Activated CD4-positive, alpha-beta memory T cell treated with anti-CD3 and anti-CD28 coated beads, Interleukin-2, amount 10 ng/mL, durations not matched to agents 7 days and 5 days (primary cell): ENCODE measurements at places on chromosomes 2 and 18. TPM values are rescaled to one million over a fixed set of nuclear protein-coding genes. Genes with fewer than 3 reads are reported as not detected.

DNA sequence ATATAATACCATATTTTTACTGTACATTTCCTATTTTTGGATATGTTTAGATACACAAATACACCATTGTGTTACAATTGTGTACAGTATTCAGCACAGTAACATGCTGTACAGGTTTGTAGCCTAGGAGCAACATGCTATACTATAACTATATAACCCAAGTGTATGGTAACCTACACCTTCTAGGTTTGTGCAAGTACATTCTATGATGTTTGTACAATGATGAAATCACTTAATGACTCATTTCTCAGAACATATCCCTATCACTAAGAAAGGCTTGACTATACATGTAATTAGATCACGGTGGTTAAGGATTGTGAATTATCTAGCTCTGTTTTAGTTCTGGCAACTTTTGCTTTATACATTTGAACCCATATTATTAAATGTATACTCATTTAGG, 31.3 kb downstream of the NPHP1 start:
- peaks cover 2% of the 10 kb centered on the region for H3K4me1 ChIP-seq
- no peak overlapping the region for H3K27ac ChIP-seq
- no peaks in the 10 kb centered on the region for H3K36me3 ChIP-seq

The LAPTM4A gene
- 36.7 TPM for total RNA-seq

- peaks cover 29% of the 10 kb centered on the region for H3K4me1 ChIP-seq
- H3K36me3 ChIP-seq: peaks cover 17% of the 10 kb centered on the region
- DNase-seq: no peak
- peaks cover 7% of the 10 kb centered on the region for H3K27me3 ChIP-seq
- peak overlapping the region; percentile 92 for H3K27ac ChIP-seq
Measured at GRCh38 chr2:127527001-127527804, 914 bp upstream of the IWS1 start.

DNA sequence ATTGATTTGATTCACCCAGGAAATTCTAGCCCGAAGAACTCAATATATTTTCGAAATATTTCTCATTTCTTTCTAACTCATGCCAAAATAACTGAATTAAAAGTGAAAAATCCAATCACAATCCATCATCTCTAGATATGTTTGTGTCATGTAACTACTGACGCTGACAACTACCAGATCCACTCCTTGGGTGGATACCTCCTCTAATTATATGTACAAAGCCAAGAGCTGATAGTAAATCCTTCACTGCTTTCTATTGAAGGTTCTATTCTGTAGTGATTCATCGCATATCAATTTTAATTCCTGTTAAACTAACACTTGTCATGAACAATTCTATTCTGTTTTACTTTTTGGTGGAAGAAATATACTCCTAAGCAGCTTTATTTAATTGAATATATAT, 1056.6 kb upstream of the NXPH2 start:
- H3K27me3 ChIP-seq: no peaks in the 10 kb centered on the region
- H3K36me3 ChIP-seq: no peaks in the 10 kb centered on the region
- H3K27ac ChIP-seq: no peak overlapping the region
- H3K4me1 ChIP-seq: no peaks in the 10 kb centered on the region

DNA sequence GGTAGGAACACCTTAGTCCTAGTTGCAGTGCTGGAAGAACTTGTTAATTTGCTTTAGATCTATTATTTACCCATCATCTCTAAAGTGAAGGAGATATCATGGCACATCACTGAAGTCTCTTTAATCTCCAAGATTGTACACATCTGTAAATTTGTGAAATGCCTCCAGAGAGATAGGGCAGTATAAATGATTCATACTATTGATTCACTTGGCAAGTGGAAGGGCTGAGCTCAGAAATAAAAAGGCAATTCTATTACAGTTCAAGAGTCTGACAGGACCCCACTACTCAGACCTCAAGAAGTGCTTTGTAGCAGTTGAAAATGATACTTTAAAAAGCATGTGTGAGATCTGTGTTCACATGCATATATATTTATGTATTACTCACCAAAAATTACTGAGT, 489.3 kb downstream of the DCC start:
- no peaks in the 10 kb centered on the region for H3K36me3 ChIP-seq
- H3K27ac ChIP-seq: no peak overlapping the region
- DNase-seq: no peak
- no peak overlapping the region for H3K4me3 ChIP-seq
- H3K4me1 ChIP-seq: no peaks in the 10 kb centered on the region

GRCh38 chr18:74532511-74533025, 1.7 kb upstream of the CNDP1 start:
- no peaks in the 10 kb centered on the region for H3K36me3 ChIP-seq
- H3K4me1 ChIP-seq: no peaks in the 10 kb centered on the region
- DNase-seq: no peak
- H3K4me3 ChIP-seq: no peak overlapping the region
- H3K27me3 ChIP-seq: peaks cover 14% of the 10 kb centered on the region
- no peak overlapping the region for H3K27ac ChIP-seq

- no peak for DNase-seq
- H3K27ac ChIP-seq: no peak overlapping the region
- H3K36me3 ChIP-seq: no peaks in the 10 kb centered on the region
- peaks cover 54% of the 10 kb centered on the region for H3K27me3 ChIP-seq
- peak overlapping the region; percentile 48 for H3K4me3 ChIP-seq
- H3K4me1 ChIP-seq: peaks cover 34% of the 10 kb centered on the region
Measured at GRCh38 chr2:27261241-27261925, 1.5 kb downstream of the SLC30A3 start.

DNA sequence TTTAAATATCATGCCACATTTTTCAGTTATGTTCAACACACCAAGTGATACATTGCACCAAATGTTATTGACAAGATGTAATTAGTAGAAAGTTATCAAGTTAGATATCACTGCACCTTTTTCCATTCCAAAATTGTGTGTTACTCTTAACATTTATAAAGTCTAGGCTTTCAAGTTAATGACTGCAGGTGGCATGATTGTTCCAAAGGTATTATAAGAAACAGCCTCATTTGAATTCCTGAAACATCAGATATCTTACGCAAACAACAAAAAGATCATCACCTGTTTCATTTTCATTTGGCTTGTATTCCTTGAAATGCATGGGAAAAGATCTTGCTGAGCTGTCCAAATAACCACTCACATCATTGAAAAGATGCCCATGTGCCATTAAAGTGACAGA, 1528.2 kb upstream of the ZEB2 start:
- H3K27ac ChIP-seq: no peak overlapping the region
- no peak for DNase-seq
- no peak overlapping the region for H3K4me3 ChIP-seq
- no peaks in the 10 kb centered on the region for H3K4me1 ChIP-seq

The SNRPD1 gene
- total RNA-seq: 97.5 TPM

The COL4A4 gene
- total RNA-seq: 0.35 TPM

- DNase-seq: no peak
- H3K36me3 ChIP-seq: no peaks in the 10 kb centered on the region
- H3K27ac ChIP-seq: no peak overlapping the region
- no peak overlapping the region for H3K4me3 ChIP-seq
Measured at GRCh38 chr2:220279840-220280239, 652.4 kb downstream of the SLC4A3 start.

DNA sequence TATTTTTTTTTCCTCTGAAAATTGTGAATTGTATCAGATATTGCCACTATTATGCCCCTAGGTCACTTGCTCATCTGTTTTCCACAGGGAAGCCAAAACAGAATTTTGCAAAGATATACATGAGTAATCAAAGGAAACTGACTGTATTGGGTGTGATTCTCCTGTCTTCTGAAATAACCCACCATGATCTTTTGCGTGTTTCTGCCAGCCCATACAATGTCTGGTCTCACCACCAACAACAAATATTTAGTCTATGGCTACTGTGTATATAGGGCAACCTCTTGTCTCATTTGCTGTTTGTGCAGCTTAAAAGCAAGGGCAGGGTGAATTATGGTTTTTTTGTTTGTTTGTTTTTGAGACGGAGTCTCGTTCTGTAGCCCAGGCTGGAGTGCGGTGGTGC, 26.5 kb downstream of the EPAS1 start:
- peaks cover 6% of the 10 kb centered on the region for H3K27me3 ChIP-seq
- DNase-seq: no peak
- no peak overlapping the region for H3K27ac ChIP-seq
- no peak overlapping the region for H3K4me3 ChIP-seq

The TMEFF2 gene
- total RNA-seq: not detected

GRCh38 chr2:174673440-174673839, 75.8 kb upstream of the WIPF1 start:
- H3K36me3 ChIP-seq: peaks cover 50% of the 10 kb centered on the region
- no peak for DNase-seq
- peaks cover 22% of the 10 kb centered on the region for H3K4me1 ChIP-seq
- no peak overlapping the region for H3K27ac ChIP-seq

DNA sequence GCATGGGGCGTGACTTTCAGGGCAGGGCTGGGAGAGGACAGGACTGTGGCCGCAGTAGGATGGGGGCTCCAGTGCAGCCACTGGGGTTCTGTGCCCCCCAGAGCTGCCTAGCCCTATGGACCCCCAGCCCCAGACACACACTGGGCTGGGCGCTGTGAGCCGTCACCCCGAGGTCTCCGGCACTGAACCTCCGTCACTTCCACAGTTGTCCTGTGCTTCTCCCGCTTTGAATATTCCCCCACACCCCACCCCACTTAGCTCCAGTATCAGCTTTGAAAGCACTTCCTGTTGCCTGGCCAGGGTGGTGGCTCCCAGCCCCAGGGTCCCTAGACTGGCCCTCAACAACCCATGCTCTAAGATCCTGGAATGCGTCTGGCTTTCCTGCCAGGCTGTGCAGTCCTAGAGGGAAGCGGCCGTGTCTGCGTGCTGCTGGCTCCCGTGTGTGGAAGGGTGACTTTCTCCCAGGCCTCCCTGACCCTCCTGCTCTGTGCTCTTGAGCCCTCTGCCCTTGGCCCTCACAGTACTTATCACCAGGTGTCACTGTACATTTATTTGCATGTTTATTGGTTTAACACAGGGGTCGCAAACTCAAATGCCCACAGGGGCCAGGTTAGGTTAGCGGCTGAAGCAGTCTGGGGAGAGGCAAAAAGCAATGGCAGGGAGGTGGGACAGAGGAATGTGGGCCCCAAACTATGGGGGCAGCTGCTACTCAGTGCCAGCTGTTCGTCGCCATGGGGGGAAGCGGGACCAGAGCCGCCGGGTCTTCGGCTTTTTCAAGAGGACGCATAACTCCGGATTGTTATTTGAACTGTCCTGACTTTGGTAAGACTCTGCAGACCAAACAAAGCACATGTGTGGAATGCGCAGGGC, 9.9 kb downstream of the OBSL1 start:
- H3K4me1 ChIP-seq: no peaks in the 10 kb centered on the region
- H3K27me3 ChIP-seq: no peaks in the 10 kb centered on the region
- no peak overlapping the region for H3K4me3 ChIP-seq
- DNase-seq: no peak
- no peak overlapping the region for H3K27ac ChIP-seq

GRCh38 chr2:9996321-9996720, 44.8 kb downstream of the GRHL1 start:
- no peaks in the 10 kb centered on the region for H3K36me3 ChIP-seq
- H3K4me3 ChIP-seq: no peak overlapping the region
- peaks cover 1% of the 10 kb centered on the region for H3K27me3 ChIP-seq
- H3K27ac ChIP-seq: no peak overlapping the region
- no peak for DNase-seq

GRCh38 chr2:190382851-190383250, 25.3 kb upstream of the MFSD6 start:
- peak; percentile 30 for DNase-seq
- H3K27ac ChIP-seq: no peak overlapping the region
- no peaks in the 10 kb centered on the region for H3K36me3 ChIP-seq
- H3K4me1 ChIP-seq: no peaks in the 10 kb centered on the region
- H3K27me3 ChIP-seq: no peaks in the 10 kb centered on the region

- H3K27ac ChIP-seq: no peak overlapping the region
- no peaks in the 10 kb centered on the region for H3K36me3 ChIP-seq
- H3K4me3 ChIP-seq: no peak overlapping the region
Measured at GRCh38 chr2:128309280-128310093, 9.2 kb downstream of the HS6ST1 start.

DNA sequence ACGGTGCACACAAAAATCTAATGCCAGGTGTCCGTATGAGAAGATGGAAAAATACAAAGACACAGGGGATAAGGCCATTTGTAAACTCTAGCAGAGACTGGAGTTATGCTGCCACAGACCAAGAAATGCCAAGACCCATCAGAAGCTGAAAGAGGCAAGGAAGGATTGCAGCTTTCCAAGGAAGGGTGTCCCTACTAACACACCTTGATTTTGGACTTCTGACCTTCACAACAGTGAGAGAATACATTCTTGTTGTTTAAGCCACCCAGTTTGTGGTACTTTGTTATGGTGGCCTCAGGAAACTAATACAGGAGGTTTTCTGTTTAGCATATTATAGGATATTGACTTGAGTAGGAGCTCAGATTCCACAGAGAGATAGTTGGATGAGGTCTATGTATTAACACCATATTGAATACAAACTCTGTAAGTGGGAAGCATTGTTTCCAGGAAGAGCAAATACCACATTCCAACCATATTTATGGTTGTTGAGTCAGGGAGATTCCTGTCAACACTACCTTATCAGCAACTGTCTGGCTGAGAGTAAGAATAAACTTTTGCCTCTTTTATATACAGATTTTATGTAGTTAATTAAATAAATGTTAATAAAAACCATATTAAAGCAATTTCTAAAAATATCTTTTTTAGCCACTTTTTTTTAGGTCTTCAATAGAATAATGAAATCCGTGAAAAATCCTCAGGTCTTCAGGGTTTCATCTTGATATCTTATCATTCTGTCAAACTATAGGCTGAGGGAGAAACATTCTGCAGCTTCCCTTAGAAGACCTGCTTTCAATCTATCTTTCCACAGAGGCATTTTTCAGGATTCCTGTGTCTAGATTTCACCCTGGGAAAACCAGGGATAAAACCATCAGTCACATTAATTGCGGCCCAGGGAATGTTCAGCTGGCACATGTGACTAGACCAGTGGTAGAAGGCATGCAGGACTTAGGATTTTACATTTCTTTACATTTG, 35.4 kb upstream of the HNMT start:
- H3K4me1 ChIP-seq: no peaks in the 10 kb centered on the region
- no peak overlapping the region for H3K4me3 ChIP-seq
- DNase-seq: no peak
- no peaks in the 10 kb centered on the region for H3K36me3 ChIP-seq

DNA sequence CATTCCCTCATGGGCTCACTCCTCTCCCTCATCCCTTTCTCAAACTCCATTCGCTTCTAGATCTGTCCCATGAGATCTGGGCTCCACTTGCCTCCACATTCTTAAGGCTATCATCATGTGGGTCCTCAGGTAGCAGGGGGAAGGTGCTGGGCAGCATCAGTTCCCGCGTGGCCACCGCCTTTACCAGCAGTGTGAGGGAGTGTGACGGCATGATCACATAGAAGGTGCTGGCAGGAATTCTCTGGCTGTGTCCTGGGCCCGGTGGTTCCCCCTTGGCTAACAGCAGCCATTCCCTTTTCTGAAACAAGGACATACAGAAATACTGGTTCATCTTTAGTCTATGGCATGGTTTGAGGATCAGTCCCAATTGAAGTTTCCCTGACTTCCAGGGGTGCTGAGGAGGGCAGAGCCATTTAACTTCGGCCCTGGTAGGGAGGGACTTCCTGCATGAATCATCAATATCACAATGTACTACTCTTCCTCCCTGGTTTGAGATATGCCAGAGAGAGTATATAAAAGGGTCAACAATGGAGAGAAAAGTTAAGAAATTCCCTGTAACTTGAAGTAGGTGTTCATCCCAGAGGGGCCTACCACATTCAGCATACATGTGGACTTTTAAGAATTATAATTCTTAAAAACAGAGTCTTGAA, 7.7 kb downstream of the DOK1 start:
- peaks cover 2% of the 10 kb centered on the region for H3K36me3 ChIP-seq
- H3K27me3 ChIP-seq: peaks cover 16% of the 10 kb centered on the region
- no peak overlapping the region for H3K27ac ChIP-seq
- H3K4me1 ChIP-seq: peaks cover 38% of the 10 kb centered on the region
- DNase-seq: no peak

The LRRC30 gene
- total RNA-seq: not detected
